Dermis blood vessel endothelial cell (primary cell): ENCODE measurements at places on chromosomes 1 and 21.

DNA sequence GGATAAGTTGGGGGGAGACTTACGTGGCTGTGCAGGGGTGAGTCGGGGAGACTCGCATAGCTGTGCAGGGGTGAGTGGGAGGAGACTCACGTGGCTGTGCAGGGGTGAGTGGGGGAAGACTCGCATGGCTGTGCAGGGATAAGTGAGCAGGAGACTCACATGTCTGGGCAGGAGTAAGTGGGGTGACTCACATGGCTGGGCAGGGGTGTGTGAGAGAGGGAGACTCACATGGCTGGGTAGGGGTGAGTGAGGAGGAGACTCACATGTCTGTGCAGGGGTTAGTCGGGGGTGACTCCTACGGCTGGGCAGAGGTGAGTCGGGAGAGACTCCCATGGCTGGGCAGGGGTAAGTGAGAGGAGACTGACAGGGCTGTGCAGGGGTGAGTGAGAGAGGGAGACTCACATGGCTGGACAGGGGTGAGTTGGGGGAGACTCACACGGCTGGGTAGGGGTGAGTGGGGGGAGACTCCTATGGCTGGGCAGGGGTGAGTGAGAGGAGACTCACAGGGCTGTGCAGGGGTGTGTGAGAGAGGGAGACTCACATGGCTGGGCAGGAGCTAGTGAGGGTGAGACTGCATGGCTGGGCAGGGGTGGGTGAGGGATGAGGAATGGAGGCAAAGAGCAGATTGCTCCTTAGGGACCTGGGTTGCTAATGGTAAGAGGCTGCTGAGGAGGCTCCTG is 56.0 kb upstream of the ABCG1 start:
- DNase-seq: no peak

DNA sequence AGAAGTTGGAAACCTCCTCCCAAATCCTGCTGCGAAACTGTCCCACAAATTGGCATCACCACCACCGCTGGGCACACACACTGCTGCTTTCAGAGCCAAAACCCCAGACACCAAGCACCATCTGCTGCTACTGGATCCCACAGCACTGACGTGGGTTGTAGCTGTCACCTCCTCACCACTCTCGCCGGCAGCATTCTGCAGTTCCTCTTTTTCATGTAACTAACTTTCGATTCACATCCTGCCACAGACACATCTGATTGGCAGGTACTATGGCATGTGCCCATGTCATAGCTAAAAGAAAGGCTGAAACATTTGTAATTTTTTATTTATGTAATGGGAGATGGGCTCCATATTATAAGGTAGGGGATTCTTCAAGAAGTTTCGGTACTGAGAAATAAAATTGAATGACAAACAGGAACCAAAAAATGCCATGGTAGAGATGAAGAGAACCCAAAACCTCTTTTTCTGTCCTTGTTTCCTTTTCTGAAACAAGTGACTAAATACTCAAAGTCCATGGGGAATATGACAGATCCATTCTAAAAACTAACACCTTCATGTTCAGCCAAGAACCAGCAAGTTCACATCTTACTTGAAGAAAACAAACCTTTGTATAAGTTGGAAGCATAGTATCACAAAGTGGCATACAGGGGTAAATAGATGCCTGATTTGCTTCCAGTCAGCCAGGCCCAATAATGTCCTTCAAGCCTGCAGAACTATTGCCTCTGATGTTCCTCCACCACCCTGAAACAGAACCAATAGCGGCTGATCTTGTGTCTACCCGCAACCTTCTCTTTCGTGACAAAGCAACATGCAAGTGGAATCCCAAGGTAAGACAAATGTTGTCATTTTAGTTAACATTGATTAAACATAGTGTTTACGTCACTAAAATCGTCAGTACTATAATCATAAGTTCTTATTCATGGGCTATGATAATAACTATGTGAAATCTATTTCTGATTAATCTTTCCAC is 26.6 kb upstream of the RGS13 start:
- no peak for DNase-seq

DNA sequence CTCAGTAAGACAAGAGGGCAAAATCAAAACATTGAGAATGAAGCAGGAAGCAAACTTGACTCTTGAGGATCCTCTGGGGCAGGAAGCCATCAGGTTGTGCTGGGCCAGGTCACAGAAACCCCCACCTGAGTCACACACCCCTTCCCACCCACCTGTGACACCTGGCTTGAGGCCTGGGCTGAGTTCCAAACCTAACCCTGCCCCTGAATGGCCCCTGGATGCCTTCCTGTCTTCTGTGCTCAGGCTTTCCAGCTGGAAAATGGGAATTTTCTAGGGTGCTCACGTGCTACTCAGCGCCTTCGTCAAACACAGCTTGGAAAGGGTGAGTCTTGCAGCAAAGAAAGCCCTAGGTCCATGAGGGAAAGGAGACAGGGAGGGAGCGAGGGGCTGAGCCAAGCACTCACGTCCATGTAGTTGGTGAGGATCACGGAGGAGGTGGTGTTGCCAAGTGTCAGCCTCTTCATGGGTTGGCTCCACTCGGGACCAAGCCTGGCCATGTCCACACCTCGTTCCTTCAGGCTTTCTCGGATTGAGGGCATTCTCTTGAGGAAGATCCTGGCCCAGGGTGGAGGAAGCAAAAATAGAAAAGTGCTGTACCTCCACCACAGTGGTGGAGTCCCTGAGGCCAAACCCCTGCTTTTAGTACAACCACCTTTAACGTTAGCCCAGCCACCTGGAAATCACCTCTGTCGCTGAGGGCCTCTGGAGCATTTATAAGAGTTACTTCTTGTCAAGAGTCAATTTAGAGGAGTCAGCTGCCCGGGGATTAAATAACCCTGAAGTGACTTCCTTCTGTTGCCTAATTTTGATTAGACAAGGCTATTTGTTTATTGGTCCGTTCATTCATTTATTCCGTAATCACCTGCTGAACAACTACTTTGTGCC is 4.3 kb downstream of the REN start:
- DNase-seq: no peak

GRCh38 chr1:17012775-17013490 is 1.2 kb upstream of the ATP13A2 start:
- DNase-seq: peak; percentile 16

DNA sequence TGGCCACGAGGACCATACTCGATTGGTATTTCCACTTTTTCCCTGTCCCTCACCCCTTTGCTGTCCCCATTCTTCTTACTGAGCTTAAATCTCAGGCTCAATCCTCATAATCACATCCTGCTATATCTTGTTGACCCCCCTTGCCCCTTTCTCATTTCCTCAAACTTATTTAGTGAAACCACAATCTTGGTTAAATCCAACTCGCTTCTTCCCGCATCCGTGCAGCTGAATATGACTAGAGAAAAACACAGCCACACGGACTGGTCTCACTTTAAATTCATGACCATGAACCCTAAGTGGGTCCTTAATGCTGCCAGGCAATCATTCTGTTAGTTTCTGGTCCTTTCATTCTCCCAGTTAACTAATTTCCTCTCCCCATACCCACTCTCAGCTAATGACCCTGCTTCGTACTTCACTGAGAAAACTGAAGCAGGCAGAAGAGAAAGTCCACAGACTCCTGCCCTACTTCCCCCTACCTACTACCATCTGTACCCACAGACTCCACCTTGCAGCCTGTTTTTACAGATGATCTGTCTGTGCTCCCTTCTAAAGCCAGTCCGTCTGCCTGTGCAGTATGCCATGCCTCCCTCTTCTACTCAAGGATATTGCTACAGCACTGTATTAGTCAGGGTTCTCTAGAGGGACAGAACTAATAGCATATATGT is 96.8 kb upstream of the LMO4 start:
- no peak for DNase-seq

GRCh38 chr1:75394386-75395139 is 216.4 kb downstream of the SLC44A5 start:
- no peak for DNase-seq

- no peak for DNase-seq
Observed at GRCh38 chr1:29057700-29058099, 66.0 kb downstream of the TMEM200B start.

- peak; percentile 58 for DNase-seq
Observed at GRCh38 chr1:153750026-153750995, 22.5 kb downstream of the INTS3 start.

DNA sequence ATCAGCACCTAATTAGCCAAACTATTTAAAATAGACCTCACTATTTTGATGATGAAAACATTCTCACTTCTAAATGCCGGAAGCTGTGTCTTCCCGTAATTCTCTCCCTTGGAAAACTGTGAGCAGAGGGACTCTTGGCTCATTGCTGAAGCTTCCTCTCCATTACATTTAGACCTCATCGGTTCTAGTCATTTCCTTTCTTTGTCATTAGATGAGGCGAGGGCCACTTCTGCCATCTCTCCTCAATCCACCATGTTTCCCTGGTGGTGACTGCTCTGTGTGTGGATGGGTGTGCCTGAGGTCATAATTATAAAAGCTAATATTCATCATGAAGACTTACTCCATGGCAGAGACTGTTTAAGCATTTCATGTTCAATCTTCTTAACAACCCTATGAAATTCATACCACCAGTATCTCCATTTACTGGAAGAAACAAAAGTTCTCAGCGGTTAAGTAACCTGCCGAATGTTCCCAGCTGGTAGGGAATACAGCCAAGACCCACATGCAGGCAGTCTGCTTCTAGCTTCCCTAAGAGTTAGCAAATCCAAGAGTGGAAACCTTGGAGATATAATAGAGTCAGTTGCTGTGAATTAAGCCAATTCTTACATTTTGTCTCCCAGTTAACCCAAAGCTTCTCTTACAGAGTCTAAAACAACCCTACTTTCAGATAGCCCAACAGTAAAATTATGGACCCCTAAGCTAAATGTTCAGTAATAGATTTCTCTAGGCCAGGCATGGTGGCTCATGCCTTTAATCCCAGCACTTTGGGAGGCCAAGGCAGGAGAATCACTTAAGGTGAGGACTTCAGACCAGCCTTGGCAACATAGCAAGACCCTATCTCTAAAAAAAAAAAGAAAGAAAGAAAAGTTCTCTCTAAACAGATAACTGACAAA is 156.2 kb downstream of the ZBTB18 start:
- DNase-seq: peak; percentile 71

DNA sequence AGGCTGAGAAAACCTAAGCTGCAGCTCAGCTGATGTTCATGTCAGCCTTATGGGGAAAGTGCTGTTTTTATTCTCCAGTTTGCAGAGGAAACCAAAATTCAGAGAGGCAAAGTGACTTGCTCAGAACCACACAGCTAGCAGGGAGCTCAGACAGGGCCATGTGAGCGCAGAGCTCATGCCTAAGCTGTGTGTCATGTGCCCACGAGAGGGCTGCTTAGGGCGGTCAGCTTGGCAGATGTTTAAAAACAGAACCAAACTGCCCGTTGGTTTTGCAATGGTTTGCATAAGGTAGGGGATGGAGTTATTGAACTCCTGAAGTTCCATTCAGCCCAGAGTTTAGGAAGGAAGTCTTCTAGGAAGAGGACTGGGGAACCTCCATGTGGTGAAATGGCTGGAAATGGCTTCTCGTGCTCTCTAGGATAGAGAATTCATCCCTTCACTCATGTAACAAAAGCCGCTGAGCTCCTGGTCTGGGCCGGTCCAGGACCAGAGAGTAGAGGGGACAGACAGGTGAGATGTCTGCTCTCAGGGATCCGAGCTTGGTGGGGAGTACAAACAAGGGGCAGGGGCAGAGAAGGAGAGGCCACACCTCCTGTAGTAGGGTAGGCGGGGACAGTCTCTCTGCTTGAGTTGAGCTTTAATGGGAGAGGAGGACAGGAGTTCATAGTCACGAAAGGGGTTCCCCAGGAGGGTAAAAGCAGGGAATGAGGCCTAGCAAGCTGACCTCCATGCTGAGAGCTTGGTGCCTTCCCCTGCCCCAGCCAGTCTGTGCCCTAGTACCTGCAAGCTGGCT is 46.9 kb downstream of the ARHGEF10L start:
- no peak for DNase-seq

GRCh38 chr1:81702903-81703302 is 97.8 kb upstream of the ADGRL2 start:
- peak; percentile 93 for DNase-seq

DNA sequence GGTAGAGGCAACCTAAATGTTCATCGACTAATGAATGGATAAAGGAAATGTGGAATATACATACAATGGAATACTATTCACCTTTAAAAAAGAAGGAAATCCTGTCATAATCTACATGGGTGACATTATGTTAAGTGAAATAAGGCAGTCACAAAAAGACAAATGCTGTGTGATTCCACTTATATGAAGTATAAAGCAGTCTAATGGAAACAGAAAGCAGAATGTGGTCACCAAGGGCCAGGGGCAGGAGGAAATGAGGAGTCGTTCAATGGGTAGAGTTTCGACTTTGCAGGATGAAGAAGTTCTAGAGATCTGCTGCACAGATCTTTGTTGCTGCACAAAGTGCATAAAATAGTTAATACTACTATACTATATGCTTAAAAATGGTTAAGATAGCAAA is 7.8 kb downstream of the DIPK1A start:
- no peak for DNase-seq

DNA sequence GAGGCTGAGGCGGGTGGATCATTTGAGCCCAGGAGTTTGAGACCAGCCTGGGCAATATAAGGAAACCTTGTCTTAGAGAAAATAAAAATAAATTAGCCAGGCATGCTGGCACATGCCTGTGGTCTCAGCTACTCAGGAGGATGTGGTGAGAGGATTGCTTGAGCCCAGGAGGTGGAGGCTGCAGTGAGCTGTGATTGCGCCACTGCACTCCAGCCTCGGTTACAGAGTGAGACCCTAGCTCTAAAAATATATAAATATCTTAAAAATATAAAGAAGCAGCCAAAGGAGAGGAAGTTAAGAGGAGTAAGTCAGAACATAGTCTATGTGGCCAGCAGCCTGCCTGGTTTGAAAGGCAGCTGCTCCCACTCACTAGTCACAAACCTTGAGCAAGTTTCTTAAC is 4.5 kb upstream of the IL10RB start:
- DNase-seq: no peak

GRCh38 chr1:226687426-226687825 is 51.7 kb downstream of the ITPKB start:
- no peak for DNase-seq

- no peak for DNase-seq
Observed at GRCh38 chr1:35688161-35688560, 30.5 kb downstream of the C1orf216 start.

DNA sequence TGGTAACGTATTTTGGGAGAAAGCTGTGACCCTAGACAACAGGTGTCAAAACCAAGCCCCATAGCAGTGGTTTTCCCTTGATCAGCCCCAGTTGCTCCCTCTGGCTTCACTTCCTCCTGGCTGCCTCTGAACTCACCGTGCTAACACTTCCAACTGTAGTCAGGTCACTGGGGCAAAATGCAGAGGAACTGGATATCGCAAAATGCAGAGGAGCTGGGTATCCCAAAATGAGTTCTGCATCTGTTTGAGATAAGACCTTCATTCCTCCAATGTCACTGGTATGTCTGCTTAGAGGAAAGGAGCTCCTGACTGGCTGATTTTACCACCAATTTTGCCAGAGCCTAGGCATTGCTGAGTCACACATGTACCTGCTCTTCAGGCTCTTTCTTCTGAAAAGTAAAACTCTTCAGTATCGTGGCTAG is 19.6 kb upstream of the TACSTD2 start:
- no peak for DNase-seq
